ENCODE measurements at places on chromosomes 2 and 18.

DNA sequence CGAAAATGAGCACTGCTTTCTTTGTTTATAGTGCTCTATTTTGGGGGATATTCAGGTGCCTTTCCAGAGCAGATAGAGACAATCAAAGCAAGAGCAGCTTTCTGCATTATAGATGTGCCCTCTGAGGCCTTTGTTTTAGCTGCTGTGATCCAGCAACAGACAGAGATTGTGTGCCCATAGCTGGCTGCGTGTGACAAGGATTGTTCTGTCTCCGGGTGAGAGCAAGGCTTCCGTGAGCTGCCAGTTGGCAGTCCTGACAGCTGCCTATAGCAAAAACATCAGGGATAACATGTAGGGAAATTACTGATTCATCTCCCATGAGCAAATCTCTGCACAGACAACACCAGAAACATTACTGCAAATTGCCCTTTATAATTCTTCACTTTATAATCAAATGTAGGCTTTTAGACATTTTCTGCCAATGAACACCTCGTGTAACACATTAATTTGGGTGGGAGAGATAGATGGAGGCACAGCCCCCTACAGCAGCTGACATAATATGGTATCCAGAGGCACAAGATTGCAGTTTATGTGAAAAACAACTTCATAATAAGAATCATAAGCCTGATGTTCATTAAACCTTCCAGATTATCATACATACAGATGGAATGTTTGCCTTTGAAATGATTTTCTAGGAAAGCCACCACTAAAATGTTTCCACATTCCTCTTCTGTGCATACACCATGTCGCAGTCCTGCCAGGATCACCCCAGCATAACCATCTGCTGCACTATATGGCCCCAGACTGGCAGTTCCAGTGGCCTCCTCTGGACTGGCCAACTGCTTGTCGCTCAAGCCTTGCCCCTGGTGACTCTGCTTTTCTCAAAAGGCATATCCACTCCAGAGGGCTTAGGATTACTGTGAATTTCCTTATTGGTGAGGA lies 131.2 kb downstream of the TRIB2 start:
- no peak overlapping the region for H3K27ac ChIP-seq
- H3K4me1 ChIP-seq: no peaks in the 10 kb centered on the region
- no peaks in the 10 kb centered on the region for H3K36me3 ChIP-seq
- H3K27me3 ChIP-seq: no peaks in the 10 kb centered on the region
- no peak for DNase-seq
- no peak overlapping the region for H3K4me3 ChIP-seq

DNA sequence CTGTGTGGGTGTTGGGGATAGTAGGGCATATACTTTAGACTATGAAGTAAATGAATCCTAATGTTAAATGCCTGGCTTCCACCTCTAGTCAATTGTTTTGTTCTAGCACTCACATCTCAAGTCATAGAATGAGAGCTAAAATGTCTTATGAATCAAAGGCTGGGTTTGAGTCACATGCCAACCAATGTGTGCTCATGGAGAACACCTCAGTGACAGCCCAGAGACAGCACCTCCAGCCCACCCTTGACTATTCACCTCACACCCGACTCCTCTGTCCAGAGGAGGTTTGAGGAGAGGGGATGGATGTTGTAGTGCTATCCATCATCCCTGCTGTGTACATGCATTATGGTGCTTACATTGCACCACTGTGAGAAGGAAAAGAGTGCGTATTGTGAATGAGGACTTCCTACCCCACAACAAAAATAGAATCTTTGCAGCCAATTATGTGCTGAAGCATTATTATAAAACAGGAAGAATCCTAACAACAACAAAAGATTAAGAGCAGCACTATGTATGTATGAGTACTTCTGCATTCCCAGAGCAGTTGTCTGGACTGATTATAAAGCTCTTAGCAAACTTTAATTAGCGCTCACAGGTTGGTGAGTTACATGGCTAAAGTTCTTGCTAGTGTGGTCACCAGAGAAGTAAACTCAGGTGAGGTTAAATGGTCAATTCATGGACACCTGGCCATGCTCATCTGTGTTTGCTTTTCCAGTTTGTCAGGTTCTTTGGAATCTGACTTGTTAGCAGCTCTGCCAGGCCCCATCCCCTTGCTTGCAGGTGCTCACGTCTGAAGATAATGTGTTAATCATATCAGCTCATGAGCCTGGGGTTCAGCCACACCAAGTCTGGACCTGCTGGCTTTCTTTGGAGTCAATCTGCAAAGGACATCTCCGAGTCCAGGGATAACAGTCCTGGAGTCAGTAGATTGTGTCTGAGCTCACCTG lies 55.3 kb upstream of the NABP1 start:
- no peak overlapping the region for H3K4me3 ChIP-seq
- peaks cover 11% of the 10 kb centered on the region for H3K4me1 ChIP-seq
- no peak for DNase-seq

- no peaks in the 10 kb centered on the region for H3K4me1 ChIP-seq
- no peak overlapping the region for H3K4me3 ChIP-seq
- H3K27me3 ChIP-seq: no peaks in the 10 kb centered on the region
- H3K27ac ChIP-seq: no peak overlapping the region
Observed at GRCh38 chr2:232203936-232204335, 174.6 kb upstream of the ALPP start.

DNA sequence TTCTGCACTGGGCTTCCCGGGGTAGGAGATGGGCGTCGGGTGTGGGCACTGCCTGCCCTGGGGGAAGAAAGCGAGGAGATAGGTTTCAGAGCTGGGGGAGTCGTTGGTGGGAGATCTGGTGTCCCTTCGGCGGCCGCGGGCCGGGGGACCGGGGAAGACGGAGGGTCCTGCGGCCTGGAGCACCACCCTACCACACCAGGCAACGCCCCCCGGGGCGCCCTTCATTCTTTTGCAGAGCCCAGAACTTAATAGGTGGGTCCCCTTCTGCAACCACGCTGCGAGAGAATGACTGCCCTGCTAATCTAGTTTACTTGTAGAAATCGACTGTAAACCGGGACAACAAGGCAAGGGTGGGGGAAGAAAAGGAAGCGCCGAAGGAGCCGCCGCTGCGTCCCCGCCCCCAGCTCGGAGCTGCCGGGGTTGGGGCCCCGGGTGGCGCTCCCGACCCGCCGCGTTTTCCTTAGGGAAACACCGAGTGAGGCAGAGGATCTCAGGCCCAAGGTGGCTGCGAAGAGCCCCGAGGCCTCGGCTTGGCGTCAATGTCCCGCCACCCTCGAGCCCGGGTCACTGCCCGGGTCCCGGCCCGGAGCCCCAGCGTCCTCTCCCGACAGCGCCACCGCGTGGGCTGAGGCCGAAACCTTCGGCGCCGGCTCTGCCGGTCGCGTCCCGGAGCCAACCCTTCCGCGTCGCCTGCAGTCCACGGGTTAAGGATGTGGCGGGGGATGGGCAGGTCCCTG lies 5.4 kb upstream of the SATB2 start:
- H3K4me3 ChIP-seq: peak overlapping the region; percentile 73
- peaks cover 53% of the 10 kb centered on the region for H3K27me3 ChIP-seq
- no peak for DNase-seq
- H3K27ac ChIP-seq: no peak overlapping the region
- no peaks in the 10 kb centered on the region for H3K36me3 ChIP-seq

DNA sequence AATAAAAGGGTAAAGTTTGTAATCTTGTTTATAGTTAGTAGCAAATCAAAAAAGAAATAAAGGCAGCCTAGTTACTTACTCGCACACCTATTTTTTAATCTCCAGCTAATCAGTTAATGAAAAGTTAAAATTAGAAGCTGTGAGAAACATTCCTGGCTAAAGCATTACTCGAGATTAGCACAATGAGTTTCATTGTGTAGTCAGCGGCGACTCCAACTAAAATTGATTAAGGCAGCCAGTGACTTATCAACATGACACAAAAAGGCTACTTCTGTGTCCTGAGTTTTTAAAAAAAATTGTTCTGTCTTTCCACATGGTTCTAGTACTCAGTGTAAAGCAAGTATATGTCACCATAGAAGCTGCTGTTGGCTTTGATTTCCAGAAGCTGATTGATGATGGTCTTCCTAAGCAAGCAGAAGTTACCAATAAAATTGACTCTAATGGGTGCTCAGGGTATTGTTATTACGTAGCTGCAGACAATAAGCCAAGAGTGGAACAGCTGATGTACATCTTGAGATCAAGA lies 159.2 kb downstream of the CPS1 start:
- no peak overlapping the region for H3K27ac ChIP-seq
- no peak for DNase-seq
- no peaks in the 10 kb centered on the region for H3K27me3 ChIP-seq
- no peaks in the 10 kb centered on the region for H3K4me1 ChIP-seq
- no peak overlapping the region for H3K4me3 ChIP-seq

DNA sequence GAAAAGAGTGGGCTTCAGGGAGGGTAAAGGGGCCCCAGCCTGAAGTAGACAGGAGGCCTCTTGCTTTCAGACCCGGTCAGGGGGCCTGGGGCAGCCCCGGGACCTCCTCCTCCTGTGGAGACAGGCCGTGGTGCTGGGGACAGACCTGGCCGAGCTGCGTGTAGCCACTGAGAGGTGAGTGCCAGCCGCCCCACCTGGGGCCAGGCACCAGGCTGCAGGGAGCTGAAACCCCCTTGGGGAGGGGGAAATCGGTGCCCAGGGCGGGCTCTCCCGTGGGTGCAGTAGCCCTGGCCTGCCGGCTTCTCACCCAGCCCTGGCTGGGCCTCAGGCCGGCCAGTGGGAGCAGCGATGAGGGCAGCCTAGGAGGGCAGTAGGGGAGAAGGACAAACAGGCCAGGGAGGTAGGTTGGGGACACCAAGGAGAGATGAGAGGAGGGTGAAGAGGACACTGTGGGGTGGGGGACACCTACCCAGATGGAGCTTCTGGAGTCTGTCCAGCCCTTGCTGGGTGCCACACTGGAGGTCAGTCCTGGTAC lies 24.0 kb downstream of the CROCC2 start:
- H3K4me1 ChIP-seq: no peaks in the 10 kb centered on the region
- no peaks in the 10 kb centered on the region for H3K27me3 ChIP-seq
- H3K27ac ChIP-seq: no peak overlapping the region
- H3K36me3 ChIP-seq: no peaks in the 10 kb centered on the region

GRCh38 chr2:241895712-241896641 lies 26.4 kb downstream of the RTP5 start:
- H3K36me3 ChIP-seq: no peaks in the 10 kb centered on the region
- H3K4me1 ChIP-seq: peaks cover 3% of the 10 kb centered on the region
- H3K27me3 ChIP-seq: no peaks in the 10 kb centered on the region

- DNase-seq: no peak
- no peaks in the 10 kb centered on the region for H3K36me3 ChIP-seq
- no peaks in the 10 kb centered on the region for H3K4me1 ChIP-seq
- no peak overlapping the region for H3K27ac ChIP-seq
Observed at GRCh38 chr18:27879540-27879939, 297.4 kb downstream of the CDH2 start.

DNA sequence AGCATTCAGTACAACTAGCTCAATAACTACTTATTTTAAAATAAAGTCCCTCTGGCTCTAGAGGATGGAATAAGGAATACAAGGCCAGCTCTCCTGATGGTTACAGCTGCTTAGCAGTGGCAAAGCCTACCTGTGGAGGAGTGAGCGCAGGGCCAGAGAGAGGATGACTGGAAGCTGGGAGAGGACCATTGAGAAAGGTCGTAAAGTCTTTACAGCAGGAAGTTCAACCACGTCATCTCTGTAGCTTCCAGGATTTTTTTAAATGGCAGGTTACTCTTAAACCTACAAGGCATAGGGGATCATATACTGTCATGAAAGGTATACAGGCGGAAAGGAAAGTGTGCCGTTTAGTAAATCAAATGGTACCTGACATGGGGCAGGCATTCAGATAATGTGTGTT lies 26.3 kb downstream of the ANXA4 start:
- H3K4me3 ChIP-seq: no peak overlapping the region
- H3K36me3 ChIP-seq: no peaks in the 10 kb centered on the region
- DNase-seq: no peak
- peaks cover 34% of the 10 kb centered on the region for H3K4me1 ChIP-seq

DNA sequence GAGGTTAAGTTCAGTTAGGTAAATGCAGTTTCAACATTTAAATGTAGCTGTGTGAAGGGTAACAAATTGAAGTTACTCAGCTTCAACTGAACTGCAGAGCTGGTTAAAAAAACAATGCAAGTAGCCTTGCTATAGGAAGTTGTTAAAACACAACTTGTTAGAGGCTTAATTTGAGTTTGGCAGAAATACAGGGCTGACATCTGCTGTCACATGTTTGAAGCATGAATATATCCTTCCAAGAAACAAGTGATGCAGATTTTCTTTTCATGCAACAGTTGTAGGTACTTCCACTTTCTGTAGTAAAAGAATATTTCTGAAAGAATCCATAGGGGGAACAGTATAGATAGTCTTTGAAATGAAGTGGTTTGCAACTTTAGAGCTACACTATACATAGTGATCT lies 208.7 kb upstream of the RASGRP3 start:
- no peak overlapping the region for H3K4me3 ChIP-seq
- no peaks in the 10 kb centered on the region for H3K27me3 ChIP-seq
- no peak overlapping the region for H3K27ac ChIP-seq

GRCh38 chr18:21300908-21301200 lies 58.8 kb downstream of the GREB1L start:
- no peak for DNase-seq
- H3K27me3 ChIP-seq: no peaks in the 10 kb centered on the region
- no peaks in the 10 kb centered on the region for H3K36me3 ChIP-seq
- H3K4me1 ChIP-seq: no peaks in the 10 kb centered on the region

- H3K36me3 ChIP-seq: no peaks in the 10 kb centered on the region
- no peaks in the 10 kb centered on the region for H3K27me3 ChIP-seq
Observed at GRCh38 chr2:236916181-236916580, 169.5 kb upstream of the COPS8 start.

DNA sequence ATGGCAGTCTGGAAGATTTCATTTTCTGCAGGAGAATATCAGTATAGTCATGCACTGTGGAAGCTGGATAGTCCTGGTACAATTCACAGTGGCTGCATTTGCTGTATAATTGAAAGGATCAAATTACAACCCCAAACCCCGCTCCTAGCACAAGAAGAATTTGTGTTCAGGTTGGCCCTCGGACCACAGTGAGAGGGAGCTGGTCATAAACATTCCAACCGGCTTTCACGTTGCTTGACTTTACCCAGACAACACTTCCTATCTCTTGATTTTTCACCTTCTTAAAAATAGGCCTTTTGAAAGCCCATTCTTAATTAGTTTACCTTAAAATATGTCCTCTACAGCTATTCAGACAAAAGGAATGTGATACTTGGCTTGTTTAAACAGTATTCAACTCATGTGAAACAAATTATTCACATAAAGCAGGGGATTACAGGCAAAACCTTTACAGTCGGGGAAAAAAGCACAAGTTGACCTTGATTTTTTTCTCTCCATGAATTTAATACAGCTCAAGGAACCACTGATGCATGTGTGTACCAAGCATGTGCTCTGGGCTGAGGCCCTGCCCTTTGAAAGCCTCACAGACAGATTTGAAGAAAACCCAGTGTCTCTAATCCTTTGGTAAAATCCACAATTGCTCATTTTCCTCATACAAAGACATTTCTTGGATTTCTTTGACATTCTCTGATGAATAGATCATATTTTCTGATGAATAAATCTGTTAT lies 143.0 kb upstream of the SOX11 start:
- H3K4me3 ChIP-seq: no peak overlapping the region
- H3K27me3 ChIP-seq: no peaks in the 10 kb centered on the region
- no peaks in the 10 kb centered on the region for H3K36me3 ChIP-seq
- H3K4me1 ChIP-seq: no peaks in the 10 kb centered on the region
- no peak overlapping the region for H3K27ac ChIP-seq
- no peak for DNase-seq
